Activated CD4-positive, alpha-beta T cell treated with anti-CD3 and anti-CD28 coated beads, Interleukin-2, amount 50 U/mL, for 48 hours (primary cell): ENCODE measurements at places on chromosomes 4 and X.

DNA sequence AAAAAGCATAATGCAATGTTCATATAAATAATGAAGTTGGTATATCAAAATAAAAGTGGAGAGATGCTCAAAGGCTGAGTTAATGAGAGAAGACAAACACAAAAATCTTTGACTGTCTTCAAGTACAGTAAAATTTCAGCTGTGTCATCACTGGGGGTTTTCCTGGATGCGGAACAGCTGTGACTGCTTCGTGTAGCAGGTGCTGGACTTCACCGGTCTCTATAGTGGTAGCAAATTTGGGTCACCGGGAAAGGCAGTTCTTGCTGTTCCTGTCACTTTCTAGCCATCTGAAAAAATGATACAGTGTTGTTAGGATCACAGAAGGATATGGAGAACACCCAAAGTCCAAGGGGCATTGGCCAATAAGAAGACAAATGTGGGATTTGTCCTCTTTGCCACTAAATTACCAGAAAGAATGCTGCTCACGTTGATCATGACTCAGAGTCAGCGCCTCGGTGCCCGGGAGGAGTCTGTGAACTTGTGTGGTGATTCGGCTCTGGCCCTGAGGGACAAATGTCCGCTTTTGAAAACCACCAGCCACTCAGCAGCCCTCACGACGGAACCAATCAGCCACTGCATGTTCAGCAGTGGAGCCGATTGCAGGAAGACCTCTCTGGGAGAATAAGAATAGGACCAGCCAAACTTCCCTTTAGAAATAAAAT lies 230.1 kb upstream of the FAT1 start:
- no peak for DNase-seq

DNA sequence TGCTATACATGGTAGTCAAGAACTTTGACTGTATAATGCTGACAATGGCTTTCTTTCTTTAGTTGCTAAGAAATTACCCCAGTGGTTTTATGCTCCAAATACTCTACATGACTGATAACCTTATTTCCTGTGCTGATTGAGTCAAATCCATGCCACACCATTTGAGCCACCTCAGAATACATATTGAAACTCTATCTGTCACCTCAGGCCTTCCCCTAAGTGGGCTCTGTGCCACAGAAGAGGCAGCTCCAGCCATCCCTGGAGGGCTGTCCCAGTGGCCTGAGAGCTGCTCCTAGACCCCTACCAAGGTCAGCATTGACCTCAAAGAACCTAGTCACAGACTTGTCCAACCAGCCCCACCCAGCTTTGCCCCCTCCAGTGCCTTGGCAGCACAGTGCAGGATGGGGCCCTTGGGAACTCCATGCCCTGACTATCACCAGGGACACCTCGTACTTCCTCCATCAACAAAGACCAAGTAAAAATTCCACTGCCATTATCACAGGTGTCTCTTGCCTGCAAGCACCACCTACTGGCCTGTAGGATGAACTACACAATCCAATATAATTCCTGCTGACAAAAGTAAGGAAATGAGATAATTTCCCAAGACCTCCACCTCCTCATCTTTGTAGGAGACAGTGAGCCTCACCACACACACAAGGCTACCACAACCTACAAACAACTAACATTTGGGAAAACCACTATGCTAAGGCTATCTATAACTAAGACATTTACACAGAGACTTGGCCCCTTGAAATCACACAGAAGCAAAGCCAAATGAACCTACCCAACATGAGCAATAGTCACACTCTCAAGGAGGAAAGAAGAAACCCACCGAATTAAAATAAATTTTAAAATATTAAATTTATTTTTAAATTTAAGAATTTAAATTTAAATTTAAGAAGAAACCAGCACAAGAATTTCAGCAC lies 239.9 kb downstream of the NKX6-1 start:
- DNase-seq, result no peak

DNA sequence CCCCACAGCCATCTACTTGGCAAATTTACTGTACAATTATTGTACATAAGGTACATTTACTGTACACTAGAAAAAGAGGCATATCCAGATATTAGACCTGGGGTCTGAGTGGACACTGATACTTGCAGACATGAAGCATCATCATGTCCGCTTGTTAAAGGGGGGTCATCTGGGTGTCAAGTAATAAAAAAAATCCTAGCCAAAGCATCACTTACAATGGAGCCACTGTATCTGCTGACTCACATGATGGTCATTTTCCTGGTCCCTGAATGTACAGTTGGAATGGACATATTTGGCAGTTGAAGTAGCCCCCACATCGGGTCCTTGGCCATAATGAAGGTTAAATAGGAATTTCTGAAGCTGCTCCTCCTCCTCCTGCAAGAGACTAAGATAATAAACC lies 228.8 kb downstream of the THOC2 start:
- DNase-seq, result no peak

- peak; percentile 9 for DNase-seq
Observed at GRCh38 chr4:16023776-16024408, 59.9 kb downstream of the PROM1 start.
